ENCODE measurements at places on chromosomes 3 and 15. TPM values are rescaled to one million over a fixed set of nuclear protein-coding genes. Genes with fewer than 3 reads are reported as not detected.

LTF gene
- not detected for total RNA-seq

CHMP2B gene
- total RNA-seq, result 35.0 TPM

MYH15 gene
- total RNA-seq, result 8.1 TPM

POTEB gene
- total RNA-seq, result not detected

FMN1 gene
- under 0.01 TPM for total RNA-seq

TRH gene
- not detected for total RNA-seq

CPEB1 gene
- total RNA-seq, result 20.8 TPM

NANOGP8 gene
- not detected for total RNA-seq

GNAT1 gene
- total RNA-seq, result not detected

LYSMD2 gene
- total RNA-seq, result 9.6 TPM

TMEM207 gene
- not detected for total RNA-seq

NR2F2 gene
- total RNA-seq, result 27.3 TPM

CATSPER2 gene
- total RNA-seq, result 9.6 TPM

NR2E3 gene
- total RNA-seq, result under 0.01 TPM

GASK1A gene
- 1.5 TPM for total RNA-seq

TMC3 gene
- not detected for total RNA-seq

DNAH12 gene
- 0.37 TPM for total RNA-seq

SLC25A26 gene
- total RNA-seq, result 19.6 TPM

Data from smooth muscle cell of the umbilical artery (primary cell).